Common myeloid progenitor, CD34-positive (primary cell): ENCODE measurements at places on chromosomes 3 and 15.

- DNase-seq = no peak
Observed at GRCh38 chr3:171236265-171237008, 209.9 kb upstream of the SLC2A2 start.

DNA sequence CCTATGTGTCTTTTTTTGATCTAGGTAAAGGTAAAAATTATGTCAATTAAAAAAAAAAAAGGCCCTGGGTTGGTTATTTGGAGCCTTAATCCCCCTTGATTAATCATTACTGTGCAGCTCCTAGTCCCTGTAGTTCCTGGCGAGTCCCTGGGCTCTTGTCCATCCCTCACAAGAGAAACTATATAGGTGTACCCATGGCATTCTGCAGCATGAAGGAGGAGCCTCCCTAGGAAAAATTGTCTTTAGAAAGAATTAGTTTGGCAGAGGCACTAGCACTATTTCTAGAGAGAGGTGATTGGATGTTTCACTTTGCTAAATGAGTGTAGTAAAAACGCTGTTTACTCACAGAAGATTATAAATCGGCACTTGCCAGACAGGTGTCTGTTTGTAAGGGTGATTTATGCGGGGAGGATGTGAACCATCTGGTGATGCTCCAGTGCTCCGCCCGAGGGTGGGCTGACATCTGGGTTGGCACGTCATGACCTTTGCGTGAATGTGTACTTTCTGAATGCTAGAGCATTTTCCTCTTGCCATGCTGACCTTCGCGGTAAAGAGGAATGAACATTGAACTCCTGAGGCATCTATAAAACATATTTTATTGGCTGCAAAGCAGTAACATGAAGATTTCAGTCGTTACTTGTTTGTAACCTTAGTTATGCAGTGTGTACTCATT, 12.6 kb downstream of the PLCL2 start:
- no peak for DNase-seq

DNA sequence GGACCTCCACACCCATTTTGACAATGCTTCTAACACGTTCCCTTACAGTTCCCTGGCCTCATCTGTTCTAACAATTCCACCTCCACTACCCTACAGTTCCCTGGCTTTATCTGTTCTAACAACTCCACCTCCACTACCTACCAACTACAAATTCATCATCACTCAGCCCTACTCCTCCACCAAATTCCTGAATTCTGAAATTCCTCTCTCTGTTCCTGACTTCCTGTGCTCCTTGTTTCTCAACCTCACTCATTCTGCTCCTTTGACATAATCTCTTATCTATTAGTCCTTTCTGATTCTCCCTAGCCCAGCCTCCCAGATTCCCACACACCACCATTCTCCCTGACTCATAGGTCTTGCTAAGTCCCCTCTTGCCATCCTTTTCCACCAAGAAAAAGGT, 22.5 kb downstream of the UPK1B start:
- no peak for DNase-seq

GRCh38 chr3:124044956-124045355, 53.0 kb upstream of the ROPN1 start:
- no peak for DNase-seq

GRCh38 chr15:77772641-77773402, 140.1 kb upstream of the LINGO1 start:
- DNase-seq = no peak

DNA sequence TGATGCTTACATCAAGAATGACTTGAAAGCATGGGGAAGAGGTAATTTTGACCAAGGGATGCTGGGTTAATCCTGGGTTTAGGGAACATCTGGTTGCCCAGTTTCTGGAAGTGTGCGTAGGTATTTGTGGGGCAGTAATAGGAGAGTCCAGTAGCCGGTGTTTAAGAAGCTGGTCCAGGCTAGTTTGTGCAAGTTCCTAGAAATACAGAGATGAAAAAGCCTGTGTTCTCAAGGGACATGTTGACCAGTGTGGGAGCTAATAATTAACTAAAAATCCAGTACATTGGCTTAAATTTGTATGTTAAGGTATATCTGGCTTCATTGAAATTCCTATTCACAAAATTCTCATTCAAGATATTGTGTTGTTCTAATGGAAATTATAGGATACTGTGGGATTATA, 51.2 kb downstream of the UBE2E2 start:
- no peak for DNase-seq

DNA sequence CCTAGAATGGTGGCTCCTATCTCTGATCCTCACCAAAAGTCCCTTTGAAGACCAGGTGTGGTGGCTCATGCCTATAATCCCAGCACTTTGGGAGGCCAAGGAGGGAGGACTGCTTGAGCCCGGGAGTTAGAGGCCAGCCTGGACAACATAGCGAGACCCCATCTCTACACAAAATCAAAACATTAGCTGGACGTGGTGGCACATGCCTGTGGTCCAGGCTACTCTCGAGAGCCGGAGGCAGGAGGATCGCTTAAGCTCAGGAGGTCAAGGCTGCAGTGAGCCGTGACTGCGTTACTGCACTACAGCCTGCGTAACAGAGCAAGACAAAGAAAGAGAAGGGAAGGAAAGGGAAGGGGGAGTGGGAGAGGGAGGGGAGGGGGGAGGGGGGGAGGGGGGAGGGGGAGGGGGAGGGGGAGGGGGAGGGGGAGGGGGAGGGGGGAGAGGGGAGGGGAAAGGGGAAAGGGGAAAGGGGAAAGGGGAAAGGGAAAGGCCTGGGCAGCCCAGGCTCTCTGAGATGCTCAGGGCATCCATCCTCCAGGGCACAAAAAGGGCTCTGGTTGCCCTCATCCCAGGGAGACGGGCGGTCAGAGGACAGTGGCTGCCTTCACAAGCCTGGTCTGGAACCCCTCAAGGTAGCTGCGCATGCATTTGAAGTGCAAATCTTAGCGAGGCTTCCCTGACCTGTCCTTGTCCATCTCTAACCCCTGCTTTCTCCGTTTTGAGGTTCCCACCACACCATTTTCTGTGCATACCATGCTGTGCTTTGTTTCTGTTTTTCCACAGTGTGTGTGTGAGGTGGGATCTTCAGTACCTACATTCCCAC, 76.1 kb downstream of the LDHAL6B start:
- no peak for DNase-seq

GRCh38 chr3:72210261-72210660, 425.3 kb upstream of the PROK2 start:
- no peak for DNase-seq

DNA sequence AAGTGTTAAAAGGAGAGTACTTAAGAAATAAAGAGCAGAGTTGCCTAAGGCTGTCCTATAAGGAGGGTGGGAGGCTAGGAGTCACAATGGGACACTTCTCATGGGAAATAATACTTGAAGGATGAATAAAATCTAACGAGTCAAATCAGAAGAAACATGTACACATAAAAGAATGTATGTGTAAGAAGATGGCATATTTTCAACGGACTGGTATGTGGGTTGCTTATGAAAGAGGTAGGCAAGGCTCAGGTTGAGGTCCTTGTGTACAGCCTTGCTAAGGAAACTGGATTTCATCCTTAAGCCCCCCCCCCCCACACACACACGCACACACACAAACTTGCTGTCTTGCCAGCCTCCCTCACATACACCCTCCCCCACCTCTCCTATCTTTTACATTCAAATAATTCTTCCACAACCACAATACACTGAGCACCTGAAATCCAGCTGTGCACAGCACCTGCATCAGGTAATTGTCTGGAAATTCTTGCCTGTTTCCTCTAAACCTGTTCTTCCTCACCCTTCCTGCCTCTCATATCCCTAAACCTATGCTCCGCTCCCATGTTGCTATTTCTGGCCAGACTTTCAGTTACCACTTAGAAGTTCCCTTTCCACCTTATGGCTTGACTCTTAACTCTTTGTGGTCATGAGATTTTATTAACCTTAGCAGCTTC, 79.2 kb downstream of the FMN1 start:
- no peak for DNase-seq

GRCh38 chr3:127387119-127387518, 99.3 kb upstream of the PRR20G start:
- no peak for DNase-seq

DNA sequence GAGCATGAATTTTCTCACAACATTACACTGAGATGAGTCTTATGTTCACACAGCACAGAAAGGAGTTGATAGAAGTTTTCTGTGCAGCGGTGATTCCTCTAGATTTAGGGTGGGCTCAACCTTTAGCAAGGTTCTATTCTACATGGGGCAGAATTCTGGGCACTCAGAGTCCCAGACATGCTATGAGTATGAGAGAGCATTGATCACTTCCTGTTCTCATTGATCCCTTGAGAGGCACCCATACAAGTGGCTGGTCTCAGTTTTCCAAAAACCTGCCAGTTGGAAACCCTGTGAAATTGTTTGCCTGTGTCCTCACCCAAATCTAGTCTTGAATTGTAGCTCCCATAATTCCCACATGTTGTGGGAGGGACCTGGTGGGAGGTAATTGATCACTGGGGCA, 112.5 kb upstream of the NR2F2 start:
- no peak for DNase-seq

- no peak for DNase-seq
Observed at GRCh38 chr15:36814105-36814504, 234.7 kb downstream of the CDIN1 start.

DNA sequence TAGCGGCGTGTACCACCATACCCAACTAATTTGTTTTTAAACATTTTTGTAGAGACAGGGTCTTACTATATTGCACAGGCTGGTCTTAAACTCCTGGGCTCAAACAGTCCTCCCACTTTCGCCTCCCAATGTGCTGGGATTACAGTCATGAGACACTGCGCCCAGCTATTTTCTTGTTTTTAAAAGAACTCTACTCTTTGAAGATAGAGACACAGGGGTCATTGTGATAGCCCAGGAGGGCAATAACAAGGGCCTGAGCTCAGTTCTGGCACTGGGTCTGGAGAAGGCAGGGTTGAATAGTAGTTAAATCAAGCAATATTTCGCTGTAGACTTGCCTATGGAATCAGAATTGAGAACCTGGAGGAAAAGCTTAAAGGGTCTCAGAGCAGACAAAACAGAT, 98.8 kb downstream of the ANP32A start:
- no peak for DNase-seq

DNA sequence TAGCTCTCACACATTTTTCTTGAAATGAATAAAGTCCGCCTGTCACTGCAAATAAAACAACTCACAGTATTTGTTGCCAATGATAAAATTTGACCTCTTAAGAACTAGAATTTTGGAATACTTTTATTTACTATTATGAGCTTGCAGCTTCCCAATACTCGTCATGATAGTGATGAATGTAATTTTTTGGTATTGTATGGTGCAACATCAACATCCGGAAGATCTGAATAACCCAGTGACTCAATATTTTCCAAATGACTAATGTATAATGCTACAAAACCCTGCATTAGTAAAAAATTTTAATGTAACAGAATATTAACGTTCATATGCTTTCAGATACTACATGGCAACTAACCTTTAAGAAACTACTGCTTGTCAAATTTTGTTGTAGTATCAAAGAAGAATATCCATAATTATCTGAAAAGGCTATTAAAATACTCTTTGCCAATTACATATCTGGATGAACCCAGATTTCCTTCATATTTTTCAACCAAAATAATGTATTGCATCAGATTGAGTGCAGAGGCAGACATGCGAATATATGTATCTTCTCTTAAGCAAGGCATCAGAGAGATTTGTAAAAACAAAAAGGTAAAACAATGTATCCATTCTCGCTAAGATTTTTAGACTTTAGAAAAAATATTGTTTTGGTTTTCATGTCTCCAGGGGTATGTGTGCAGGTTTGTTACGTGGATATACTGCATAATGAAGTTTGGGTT, 95.3 kb downstream of the IGF2BP2 start:
- no peak for DNase-seq

- DNase-seq = peak; percentile 41
Observed at GRCh38 chr15:39130556-39131379, 450.1 kb upstream of the THBS1 start.

DNA sequence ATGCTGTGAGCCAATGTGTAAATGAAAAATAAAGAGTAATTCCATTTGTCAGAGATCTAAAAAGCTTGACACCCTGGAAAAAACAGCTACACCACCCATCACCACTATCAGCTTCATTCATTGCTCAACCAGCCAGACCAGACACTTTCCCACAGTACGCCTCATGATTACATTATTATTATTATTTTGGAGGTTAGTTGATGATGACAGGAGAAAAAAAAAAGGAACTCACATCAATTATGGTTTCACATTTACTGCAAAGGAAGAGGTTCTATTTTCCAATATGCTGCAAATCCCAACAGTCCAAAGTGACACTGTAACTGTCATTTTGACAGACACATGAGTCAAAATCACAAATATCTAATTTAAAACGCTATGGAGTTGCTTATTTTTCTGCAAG, 134.7 kb upstream of the TSC22D2 start:
- no peak for DNase-seq

- no peak for DNase-seq
Observed at GRCh38 chr15:40108061-40108854, 421 bp downstream of the BMF start.

DNA sequence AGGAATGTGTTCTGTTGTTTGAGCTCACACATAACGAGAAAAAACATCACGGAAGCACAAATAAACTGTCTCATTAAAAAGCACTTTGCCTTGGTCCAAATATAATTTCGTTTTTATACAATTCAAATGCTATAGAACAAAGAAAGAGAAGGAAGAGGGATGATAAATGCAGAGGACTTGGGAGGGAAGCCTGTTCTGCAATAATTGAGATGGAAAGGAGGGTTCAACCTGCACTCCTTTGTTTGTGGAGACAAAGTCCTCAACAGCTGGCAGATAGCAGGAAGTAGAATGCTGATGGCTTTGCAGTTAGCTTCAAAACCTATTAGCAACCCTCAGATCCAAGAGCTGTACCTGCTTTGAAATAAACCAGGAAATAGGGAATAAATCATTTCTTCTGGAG, 1010.8 kb downstream of the FHIT start:
- no peak for DNase-seq

DNA sequence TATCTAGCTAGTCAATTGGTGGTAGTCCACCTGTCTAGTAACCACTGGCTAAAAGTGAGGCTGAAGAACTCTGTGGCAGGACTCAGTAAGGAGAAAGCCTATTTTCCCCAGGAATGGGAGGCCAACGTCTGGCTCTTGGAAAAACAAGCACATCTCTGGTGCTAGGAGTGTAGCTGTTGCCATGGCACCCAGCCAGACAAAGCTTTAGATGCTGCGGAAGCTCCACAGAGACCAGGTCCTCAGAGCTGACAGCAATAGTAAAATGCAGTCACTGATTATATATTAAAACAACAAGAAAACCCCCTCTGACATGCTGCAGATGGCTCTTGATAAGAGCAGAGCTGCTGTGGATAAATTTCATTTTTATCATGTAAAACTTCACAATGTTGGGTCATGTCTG, 124.9 kb upstream of the STRIT1 start:
- DNase-seq = no peak

GRCh38 chr3:156614642-156615511, 59.5 kb upstream of the TIPARP start:
- DNase-seq = peak; percentile 78

DNA sequence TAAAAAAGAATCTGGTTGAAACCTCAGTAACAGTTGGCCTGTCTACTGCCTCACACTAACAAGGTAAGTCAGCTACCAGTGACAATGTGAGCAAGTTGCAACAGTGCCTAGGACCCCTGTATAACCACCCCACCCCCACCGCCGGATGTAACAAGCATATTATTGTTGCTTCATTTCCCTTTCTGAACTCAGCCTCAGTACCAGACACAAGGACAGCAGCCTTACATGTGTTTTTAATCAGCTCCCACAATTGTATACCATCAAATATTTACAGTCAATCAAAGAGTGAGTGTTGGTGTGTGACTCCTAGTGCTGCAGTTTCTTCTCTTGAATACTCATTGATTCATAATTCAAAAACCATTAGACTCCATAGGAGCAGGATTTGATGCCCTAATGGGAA, 96.4 kb downstream of the PYDC2 start:
- DNase-seq = no peak
